ENCODE measurements at places on chromosomes 2 and 18.

DNA sequence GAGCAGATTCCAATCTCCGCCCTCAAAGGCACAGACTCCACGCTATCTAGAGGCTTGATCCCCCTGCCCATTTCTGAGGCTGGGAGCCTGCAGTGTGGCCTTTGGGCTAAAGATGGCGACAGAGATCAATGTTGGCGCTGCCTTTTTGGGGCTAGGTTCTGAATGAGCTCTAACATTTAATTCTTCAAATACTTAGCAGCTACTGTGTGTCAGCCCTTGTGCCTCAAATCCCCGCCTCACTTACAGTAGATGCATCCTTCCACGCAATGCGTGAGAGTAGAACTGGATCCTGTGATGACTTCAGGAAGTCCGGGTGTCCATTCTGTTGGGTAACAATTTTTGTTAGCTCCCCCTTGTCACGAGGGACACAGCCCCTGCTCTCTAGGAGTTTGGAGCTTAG is 12.4 kb downstream of the IL1F10 start:
- peak; percentile 63 for DNase-seq

- no peak for DNase-seq
These were observed 309.2 kb downstream of the NR4A2 start for GRCh38 chr2:156023229-156023869.

DNA sequence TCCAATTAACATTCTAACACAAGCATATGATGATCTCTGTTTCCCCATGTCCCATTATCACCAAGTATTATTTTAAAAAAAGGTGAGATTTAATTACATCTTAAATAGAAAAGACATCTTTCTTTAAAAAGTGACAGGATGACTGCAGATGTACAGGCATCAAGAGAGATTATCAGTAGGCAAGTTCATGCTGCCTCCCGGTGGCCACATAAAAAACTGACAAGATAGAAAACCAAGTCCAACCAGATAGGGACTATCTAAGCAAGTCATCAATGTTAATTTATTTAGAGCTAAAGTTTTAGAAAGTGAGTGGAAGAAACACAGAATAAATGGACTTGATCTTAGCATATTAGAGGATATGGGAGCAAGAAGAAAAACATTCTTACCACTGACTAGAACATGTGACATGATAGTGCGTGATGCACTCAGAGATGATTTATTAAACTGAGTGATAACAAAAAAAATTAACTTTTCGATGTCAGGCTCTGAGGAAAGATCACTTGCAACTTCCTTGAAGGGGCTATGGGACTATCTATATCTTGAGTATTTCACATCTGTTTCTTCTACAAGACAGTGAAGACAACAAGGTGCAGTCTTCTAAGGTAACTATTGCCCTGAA is 5.4 kb upstream of the TDRD15 start:
- DNase-seq = peak; percentile 20

GRCh38 chr2:144935736-144936135 is 415.8 kb upstream of the ZEB2 start:
- DNase-seq = no peak

- no peak for DNase-seq
These were observed 18.1 kb downstream of the SULT1C3 start for GRCh38 chr2:108257757-108258331.

GRCh38 chr2:129712676-129712985 is 266.8 kb upstream of the RAB6C start:
- DNase-seq = no peak

GRCh38 chr2:160213511-160213910 is 13.4 kb upstream of the ITGB6 start:
- no peak for DNase-seq
